Activated CD4-positive, alpha-beta T cell treated with anti-CD3 and anti-CD28 coated beads, Interleukin-2, amount 50 U/mL, for 16 hours (primary cell): ENCODE measurements at places on chromosomes 6 and 20.

GRCh38 chr6:42165016-42165415, 8.1 kb upstream of the GUCA1A start:
- no peak for DNase-seq

DNA sequence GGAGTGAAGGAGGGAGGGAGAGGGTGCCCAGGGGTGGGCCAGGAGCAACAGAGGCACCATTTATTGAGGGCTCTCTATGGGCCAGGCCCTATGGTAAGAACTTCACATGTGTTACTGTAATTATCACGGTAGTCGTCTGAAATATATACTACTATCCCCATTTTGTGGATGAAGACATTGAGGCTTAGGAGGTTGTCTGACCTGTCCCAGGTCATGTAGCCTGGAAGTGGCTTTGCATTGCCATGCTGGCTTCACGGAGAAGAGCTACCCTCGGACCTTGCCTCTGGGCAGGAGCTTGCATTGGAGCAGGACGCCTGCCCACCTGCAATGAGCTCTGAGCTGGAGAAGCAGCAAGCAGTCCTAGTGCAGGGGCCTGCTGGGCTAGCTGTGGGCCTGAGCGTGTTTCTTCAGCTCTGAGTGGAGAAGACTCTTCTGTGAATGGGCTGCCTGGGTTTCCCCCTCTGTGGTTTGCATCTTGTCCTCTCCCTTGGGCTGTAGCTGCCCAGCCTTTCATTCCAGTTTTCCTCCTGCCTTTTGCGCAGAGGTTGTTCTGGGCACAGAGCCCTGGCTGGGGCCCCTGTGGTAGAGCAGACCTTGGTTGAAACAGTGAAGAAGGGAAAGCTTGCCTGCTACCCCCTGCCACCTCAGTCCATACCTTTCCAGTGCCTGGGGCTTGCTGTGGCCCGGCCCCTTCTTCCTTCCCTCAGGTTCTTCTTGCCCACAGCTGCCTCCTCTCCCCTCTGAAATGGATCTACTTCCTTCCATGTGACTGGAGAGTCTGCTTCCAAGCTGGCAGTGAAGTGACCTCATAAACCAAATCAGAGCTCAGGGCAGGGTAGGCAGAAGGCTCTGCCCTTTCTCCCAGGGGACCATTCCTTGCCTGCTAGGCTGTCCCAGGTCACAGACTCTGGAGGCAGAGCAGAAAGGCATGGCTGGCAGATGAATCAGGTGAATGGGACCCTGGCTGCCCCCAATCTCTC, 24.1 kb upstream of the SRF start:
- no peak for DNase-seq

DNA sequence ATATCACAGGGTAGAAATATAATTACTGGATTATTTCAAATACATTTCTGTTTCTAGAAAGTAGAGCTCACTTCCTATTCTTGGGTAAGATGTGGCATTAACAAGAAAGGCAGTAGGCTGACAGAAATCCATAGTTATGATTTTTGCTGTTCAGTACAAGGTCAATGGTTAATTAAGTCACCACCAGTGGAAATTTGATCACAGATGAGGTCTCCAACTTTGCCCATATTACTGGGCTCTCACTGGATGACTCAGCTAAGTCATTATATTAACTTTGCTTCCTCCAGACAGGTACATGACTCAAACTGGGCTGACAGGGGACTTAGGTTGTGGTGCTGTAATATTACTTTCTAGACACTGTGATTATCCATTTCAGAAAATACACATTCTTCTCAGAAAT, 212.4 kb downstream of the GRIK2 start:
- peak; percentile 35 for DNase-seq

GRCh38 chr6:110053395-110054240, 75.5 kb downstream of the GPR6 start:
- peak; percentile 6 for DNase-seq

GRCh38 chr20:21512634-21513180, 1.2 kb downstream of the NKX2-2 start:
- DNase-seq, result no peak

- DNase-seq, result no peak
Observed at GRCh38 chr6:137901454-137901853, 34.4 kb downstream of the TNFAIP3 start.
